GM10248 (cell line): ENCODE measurements at places on chromosomes 5 and 9.

GRCh38 chr5:177578316-177578715, 13.7 kb upstream of the TMED9 start:
- no peak for DNase-seq

- no peak for DNase-seq
Observed at GRCh38 chr5:121982893-121983285, 21.1 kb downstream of the SRFBP1 start.

DNA sequence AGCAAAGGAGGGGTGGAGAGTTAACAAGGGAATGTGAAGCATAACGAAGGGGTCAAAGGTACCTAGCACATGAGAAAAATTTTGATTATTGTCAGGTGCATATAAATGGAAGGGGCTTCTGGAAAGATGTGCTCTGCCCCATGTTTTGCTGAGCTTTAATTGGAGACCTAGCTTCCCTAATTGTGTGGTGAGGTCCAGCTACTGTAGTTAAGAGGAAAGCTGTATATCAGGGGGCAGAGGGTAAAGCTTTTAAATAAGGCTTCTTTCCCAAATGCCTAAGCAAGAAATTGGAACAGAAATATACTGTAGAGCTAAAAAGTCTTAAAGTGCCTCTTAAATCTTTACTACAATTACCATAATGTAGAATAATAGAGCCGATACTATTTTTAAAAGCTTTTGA, 267.2 kb downstream of the MAT2B start:
- no peak for DNase-seq

DNA sequence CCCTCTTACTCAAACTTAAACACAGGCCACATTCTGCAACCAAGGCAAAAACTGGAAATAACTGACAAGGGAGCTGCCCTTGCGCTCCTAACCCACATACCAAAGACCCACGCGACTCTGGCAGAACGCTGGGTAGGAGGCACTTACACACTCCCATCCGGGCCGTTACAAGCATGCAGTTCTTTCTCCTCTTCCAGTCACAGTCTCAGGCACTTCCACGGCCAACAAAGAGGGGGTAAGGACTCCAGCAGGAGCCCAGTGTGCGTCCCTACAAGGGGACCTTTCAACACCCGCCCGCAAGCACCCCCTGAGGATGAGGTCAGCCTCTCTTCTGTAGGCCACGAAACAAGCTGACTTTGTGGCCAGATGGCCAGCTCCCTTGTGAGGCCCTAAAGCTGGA, 57.4 kb downstream of the SERINC5 start:
- DNase-seq = no peak

DNA sequence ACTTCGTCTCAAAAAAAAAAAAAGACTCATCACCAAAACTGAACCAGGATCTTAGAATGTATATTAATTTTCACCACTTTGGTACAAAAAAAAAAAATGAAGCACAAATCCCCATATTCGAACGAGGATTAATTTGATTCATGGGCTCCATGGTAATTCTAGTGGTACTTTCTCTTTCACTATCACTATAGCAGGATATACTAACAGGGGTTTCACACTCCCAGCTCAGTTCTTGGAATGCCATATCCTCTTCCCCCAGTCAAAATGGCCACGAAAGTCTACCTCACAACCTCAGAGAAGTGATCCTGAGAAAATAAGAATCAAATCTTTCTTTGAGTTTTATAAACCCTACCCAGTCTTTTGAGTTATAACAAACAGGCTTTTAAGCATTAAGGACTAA, 235.7 kb downstream of the FBXL17 start:
- DNase-seq = no peak

- no peak for DNase-seq
Observed at GRCh38 chr9:72412483-72413040, 47.6 kb upstream of the ZFAND5 start.

- no peak for DNase-seq
Observed at GRCh38 chr5:68476854-68477253, 261.3 kb downstream of the PIK3R1 start.

DNA sequence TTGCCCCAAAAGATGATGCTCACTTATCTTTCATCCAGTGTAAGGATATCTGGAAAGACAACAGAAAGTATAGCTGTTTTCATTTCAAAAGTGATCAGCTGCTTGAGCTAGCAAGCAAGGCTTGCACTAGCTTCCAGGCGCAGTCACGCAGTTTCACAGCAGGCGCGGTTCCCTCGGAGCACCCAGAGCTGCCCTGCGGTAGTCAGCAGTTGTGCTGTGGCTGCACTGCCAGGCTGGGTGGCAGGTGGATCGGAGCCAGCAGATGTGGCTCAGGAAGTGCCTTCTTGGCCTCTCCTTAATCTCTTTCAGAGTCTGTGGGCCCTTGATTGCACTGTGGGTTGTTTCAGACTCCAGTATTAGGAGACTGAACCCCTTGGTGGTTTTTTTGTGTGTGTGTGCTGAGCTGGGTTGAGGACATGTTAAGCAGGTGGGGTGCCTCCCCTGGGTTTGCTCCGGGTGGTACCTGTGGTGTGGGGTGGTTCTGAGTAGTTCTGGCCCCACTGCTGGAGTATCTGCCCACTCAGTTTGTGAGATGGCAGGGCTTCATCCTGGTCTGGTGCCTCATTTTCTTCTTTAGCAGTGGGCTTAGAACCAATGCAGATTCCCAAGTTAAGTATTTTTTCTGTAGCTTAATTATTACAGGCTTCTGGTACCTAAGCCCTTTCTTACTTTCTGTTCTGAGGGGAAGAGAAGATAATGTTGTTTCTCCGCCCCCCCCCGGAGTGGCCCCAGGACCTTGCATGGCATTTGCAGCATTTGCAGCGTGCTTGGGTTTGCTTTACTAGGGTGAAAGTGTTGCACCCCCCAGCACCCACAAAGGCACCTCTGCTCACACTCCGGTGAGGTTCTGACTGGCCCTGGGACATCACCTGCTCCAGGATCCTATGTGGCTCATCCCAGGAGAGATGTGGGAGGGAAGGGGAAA, 16.4 kb downstream of the TENT4A start:
- DNase-seq = no peak

DNA sequence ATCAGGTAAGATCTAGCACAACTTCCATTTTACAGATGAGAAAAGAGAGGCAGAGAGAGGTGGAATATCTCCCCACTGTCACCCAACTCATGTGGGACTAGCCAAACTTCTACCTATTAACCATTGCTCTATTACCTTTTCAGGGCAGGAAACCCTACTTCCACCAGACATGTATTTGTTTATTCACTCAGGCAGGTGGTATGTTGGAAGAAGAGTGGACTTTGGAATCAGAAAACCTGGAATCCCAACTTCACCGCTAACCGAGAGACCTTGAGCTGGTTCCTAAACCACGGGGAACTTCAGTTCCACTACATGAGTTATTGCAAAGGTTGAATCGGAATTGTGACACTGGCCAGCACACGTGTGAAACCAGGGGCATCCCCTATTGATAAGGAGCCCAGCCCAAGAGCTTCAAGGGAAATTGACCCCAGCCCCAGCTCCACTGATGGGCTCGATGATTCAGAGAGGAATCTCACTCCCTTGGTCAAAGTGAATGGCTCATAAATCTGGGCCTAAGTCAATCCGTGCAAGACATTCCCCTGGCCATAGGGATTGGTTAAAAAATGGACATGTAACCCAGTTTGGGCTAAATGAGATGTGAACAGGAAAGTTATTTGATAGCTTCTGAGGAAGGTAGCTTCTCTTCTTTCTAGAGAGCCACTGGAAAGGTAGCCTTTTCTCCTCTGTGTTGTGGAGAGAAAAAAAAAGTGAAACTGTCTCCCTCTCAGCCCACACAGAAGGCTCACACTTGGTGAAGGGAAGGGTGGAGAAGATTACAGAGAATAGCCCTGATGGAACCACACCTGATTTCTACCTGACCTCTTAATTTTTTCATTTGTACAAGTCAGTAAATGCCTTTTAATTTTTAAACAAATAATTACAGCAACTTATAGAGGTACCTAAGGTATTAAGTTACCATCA, 5.5 kb upstream of the GLIS3 start:
- peak; percentile 19 for DNase-seq

DNA sequence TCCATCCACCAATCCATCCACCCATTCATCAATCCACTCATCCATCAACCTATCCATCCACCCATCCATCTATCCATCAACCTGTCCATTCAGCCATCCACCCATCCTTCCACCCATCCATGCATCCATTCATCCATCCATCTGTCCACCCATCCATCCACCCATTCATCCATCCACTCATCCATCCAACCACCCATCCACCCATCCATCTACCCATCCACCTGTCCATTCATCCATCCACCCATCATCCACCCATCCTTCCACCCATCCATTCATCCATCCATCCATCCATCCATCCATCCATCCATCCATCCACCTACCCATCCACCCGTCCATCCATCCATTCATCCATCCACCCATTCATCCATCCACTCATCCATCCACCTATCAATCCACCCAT, 195.8 kb downstream of the NXNL2 start:
- no peak for DNase-seq

GRCh38 chr5:141672841-141673813, 8.9 kb downstream of the ARAP3 start:
- DNase-seq = no peak

DNA sequence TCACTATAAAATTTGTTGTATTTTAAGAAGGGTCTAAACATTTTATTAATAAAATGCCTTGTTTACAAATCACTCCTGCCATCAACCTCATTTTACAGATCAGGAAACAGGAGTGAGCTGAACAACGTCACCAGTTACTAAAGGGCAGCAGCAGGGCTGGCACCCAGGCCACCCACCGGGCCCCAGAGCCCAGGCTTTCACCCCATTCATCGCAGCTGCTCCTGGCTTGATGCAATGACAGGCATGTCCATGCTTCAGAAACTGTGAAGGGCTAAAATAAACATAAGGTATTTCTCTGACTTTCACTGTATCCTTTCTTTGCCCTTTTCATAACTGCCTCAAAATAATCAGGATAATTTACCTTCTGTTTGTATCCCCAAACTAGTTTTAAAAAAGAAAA, 18.1 kb downstream of the MED27 start:
- no peak for DNase-seq

- DNase-seq = no peak
Observed at GRCh38 chr9:133609311-133610098, at the start of gene FAM163B. Gene FAM163B, minus strand, starts transcription at chr9:133609389. Its CDS starts 29,166 bp downstream, at chr9:133580223.

GRCh38 chr5:66722686-66723085, 126.5 kb downstream of the MAST4 start:
- no peak for DNase-seq

- no peak for DNase-seq
Observed at GRCh38 chr9:77953590-77953989, 78.0 kb downstream of the GNAQ start.

GRCh38 chr5:154486427-154486866, 8.4 kb upstream of the HAND1 start:
- DNase-seq = no peak
